Activated CD4-positive, alpha-beta T cell treated with anti-CD3 and anti-CD28 coated beads for 48 hours (primary cell): ENCODE measurements at places on chromosomes 1 and 21.
A peak's percentile ranks its signal among the peaks of the same experiment; 100 is the strongest.

DNA sequence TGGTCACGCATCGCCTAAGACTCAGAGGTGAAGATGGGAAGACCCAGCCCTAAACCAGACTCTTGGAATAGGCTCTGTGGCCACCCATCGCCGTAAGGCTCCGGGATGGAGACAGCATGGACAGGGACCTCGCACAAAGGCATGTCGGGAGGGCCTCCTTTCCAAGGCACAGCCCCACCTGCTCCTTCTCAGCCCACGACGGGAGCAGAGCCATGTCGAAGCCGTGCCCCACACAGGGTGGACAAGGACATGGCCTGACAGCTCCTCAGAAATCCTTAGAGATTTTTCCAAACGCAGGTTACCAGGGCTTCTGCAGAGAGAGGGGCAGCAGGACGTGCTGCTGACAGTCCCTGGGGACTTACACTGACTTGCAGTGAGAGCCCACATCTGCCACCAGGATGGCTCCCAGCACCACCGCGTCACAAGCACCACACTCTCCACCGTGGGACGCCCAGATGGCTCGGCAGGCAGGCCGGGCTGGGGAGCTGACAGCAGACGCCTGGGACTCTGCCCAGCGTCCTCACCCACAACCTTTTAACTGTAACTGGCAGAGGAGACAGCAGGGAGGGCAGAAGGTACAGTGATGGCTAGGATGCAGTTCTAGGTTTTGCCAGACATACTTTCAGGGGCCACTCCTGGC lies 12.0 kb downstream of the SSU72 start:
- DNase-seq: no peak

DNA sequence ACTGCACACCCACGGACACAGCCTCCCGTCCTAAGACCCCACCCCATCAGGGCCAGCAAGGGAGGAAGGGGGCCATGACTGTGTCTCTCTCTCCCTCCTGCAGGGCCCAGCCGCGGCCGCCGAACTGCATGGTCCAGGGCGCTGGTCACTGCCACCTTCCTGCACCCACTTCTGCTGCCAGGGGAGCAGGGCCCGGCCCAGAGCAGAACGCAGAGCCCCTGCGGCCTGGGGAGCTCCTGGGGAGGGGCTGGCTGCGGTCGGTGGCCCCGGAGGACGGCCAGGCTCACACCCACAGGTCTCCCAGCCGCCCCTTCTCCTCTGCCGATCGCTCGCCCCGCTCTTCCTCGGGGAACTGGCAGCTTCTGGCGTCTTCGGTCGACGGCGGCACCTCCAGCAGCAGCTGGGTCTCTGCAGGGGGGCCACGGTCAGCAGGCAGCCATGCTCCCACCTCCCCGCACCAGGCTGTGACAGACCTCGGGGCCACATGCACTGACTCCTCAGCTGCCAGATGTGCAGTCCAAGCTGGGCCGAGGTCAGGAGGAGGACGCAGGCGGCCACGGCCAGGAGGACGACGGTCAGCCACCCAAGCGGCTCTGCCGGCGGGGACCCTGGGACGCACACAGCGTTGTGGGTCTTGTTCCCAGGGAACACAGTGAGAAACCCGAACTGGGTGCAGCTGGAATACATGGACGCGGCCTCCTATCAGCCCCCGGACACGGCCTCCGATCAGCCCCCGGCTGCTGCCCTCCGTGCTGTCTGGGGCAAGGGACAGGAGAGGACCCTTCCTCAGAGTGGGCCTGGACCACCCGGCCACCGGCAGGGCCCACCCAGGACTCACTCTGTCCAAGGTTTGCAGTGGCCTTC lies 2.6 kb downstream of the TNFRSF18 start:
- peak; percentile 3 for DNase-seq

DNA sequence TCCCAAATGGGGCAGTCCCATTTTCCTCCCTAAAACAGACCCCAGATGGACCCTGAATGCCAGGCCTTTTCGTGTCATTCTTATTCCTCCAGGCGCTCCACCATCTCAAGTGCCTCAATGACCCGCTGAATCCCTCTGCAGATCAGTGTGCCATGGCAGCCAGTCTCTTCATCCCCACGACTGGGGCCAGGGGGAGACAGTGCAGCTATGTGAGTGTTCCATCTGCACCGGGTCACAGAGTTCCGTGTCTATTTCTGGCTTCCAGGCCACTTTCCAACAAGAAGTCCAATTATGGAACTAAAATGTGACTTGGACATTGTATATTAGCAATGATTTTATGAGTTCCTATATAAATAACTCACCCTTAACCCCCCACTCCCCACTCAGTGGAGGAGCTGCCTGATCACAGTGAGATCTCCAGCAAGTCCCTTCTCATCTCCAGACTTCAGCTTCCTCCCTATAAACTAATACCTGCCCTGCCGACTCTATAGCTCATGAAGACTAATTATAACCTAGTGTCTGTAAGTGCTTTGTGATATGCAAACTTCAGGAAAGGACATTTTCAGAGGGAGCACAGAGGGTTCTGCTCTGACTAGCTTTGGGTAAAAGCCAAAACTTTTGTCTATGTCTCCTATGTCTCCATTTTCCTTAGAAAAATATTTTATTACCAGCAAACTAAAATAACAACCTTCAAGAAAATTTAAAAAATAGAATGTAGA lies 56.3 kb upstream of the NFASC start:
- DNase-seq: no peak

DNA sequence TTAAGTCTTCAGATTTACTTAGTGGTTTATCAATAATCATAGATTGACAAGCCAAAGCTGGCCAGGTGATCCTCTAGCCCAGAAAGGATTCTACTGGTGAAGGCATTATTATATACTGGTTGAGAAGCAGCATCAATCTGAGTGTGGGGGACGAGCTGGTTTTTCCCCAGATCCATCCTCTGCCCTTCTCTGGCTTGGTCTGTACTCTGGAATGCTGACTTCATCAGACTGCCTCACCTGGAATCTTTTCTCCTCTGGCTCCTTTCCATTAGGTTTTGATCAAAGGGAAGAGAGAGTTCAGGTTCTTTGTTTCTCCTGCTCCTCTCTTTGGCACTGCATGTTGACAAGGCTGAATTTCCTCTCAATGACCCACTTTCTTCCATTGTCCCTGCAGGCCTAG lies 93.9 kb downstream of the KCTD3 start:
- no peak for DNase-seq

DNA sequence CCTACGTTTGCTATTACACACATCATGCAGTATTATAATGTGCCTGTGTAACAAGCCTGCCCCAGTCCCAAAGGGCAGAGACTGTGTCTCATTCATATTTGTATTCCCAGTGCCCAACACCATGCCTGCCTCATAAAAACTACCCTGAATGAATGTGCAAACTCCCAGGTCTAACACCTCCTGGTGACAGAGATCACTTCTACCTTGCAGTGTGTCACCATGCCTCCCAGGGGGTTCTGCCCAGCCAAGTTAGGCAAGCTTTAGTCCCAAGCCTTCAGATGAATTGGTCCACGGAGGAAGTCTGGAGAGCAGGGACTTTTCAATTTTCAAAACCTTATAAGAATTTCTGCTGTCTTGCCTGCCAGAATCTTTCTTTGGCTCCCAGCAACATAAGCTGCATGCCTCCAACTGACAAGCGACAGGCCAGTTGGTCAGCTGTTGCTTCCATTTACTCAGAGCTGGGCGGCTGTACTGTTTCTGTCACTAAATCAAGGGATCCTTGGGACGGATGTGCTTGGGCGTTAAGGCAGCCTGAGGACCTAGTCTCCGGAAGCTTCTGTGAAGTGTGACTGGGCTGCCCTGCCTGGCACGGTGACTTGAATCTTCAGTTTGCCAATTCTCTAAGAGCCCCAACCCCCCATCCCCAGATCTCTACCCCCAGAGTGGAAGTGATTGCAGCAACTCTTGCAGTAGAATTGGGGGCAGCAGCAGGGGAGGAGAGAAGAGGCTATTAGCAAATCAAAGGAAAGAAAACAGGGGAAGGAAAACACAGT lies 1.2 kb downstream of the RXRG start:
- DNase-seq: no peak

GRCh38 chr1:211133836-211134669 lies at the start of gene KCNH1:
Gene KCNH1 (minus strand): TSS chr1:211134148. CDS start chr1:211133945, 203 bp downstream.
- peak; percentile 89 for DNase-seq

DNA sequence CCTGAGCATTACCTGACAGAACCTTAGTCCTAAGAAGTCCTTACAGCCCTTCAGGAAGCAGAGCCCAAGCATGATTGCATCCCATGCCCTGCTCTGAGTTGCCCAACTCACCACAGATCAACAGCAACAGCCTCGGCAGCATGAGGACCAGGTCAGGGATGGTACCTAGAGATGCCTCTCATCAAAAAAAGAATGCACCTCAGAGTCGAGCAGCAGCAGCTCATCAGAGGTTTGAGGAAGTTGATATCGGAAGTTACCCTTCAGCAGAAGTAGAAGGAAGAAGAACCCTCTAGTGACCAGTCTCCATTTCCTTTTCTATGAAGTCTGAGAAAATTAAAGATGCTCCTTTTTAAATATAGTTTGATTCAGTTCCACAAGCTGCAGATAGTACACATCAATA lies at the start of gene FCRL1:
Gene FCRL1, minus strand, starts transcription at position 225 of the 400 bp plus-strand sequence. Its CDS starts 83 bp downstream, at position 142.
- DNase-seq: no peak

GRCh38 chr1:230994860-230995259 lies 16.0 kb downstream of the ARV1 start:
- DNase-seq: no peak

GRCh38 chr1:205936846-205937586 lies 6.2 kb downstream of the SLC26A9 start:
- DNase-seq: no peak

- DNase-seq: peak; percentile 3
Observed at GRCh38 chr1:157831968-157832626, 9.5 kb downstream of the CD5L start.

DNA sequence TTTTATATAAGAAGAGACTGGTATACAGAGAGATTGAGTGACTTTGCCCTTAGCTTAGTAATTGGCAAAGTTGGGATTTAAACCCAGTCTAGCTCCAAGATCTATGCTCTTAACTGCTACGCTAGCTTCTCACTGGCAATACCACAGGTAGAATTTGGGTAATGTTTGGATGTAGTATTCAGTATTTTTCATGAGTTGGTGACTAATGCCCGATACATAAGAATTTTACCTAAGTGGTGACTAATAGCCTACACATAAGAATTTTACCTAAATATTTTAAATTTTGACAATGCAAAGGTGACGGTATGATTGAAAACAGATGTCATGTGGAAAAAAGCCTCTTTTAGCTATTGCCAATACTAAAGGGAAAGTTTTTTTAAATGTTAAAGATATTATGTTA lies 24.3 kb downstream of the GPSM2 start:
- no peak for DNase-seq

DNA sequence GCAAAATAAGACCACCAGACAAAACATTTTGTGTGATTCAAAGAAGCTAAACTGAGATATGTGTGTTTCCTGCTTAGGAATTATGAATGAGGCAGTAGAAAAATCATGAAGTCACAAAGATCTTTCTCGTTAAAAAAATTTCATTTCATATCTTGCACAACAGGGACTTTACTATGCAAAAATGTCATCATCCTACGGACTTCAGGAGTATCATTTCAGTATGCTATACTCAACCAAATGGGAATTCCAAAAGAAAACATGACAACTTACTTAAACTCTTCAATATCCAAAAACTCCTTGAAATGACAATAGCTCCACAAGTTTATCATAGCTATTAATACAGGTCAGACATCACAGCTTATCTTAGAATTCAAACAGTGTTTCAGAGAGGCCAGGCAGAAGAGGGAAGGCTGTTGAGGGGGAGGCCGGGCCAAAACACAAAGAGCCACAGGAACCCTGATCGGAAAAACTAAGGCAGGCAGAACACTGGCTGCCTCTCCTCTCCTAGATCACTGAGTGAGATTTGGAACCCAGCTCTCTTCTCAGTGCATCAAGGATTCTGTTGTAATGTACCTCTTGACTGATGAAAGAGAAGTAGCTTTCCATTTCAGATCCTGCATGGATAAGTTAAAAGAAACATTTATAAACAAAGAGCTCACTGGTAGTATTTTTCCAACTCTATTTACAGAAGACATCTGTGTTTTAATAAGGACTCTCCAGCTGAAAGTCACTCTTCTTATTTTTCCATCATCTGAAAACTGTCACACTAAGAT lies 66.9 kb downstream of the TESK2 start:
- DNase-seq: no peak

DNA sequence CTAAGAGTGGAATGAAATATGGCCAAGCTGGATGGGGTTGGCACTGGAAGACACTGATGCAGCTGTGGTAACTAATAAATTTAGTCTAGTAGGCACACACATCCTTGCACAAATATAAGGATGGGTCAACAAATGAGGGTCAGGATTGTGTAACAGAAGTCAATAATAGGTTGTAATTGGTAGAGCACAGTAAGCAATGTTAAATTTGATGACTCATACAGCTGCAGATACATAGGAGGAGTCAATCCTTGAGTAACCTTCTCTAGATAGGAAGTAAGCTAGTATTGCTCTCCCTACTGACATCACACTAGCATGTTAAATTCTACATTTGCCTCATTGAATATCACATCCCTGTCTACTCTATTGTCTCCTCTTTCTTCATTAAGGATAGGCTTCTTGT lies 332.1 kb downstream of the PTPRC start:
- DNase-seq: no peak

- no peak for DNase-seq
Observed at GRCh38 chr1:200176181-200176580, 148.7 kb downstream of the NR5A2 start.

GRCh38 chr1:32967888-32968568 lies 3.4 kb upstream of the RNF19B start:
- no peak for DNase-seq

DNA sequence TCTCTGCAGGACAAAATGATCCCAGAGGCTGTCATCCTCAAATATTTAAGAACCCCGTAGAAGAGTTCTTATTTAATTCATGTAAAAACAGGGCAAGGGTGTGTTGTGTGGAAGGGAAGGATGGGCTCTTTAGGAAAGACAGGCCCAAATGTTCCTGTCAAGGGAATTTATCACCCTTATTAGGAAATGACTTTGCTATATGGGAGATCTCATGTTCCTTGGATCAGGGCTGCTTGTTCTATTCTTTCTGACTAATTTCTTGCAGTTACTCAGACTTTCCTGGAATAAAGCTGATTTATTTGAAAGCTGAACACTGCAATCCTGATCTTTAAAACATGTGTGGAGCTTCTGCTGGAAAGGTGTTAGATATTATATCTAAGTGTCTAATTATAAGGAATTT lies 72.8 kb downstream of the SELENOF start:
- no peak for DNase-seq

DNA sequence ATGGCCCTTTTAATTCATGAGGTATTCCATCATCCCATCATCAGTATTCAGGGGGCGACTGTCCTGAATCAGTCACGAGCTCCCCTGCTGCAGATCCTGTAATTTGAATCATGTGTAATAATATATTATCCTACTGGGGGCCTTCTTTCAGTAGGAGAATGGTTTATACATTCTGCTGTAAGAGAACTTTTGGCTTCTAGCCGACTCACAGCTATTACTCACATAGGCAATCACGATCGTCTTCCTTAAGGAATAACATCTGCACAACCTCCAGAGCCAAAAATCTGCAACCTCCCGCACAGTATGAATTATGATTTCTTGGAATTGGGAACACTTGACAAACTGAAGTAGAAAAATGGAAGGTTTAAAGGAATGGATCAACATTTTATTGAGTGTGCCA lies 343.0 kb downstream of the USP25 start:
- no peak for DNase-seq

DNA sequence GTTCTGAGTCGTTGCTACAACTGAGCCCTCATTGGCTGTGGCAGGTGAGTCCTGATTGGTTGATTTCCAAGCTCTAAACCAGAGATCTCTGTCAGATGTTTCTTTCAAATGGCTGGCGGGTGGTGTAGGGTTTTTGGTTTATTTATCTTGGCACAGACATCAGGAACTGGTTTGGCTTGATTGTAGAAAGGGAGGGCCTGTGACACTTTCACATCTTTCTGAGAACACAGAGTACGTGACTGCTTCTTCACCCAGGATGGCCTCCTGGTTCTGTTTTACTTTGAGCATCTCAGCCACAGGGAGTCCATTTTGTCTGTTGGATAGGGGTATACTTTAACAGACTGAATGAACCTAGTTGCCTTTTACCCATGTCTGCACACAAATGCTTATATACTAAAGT lies 89.4 kb upstream of the GPR52 start:
- DNase-seq: no peak
